ENCODE measurements at places on chromosomes 3 and 15.

GRCh38 chr3:133655731-133656515 lies 5.8 kb downstream of the TOPBP1 start:
- no peak overlapping the region for H3K4me3 ChIP-seq
- H3K27ac ChIP-seq = no peak overlapping the region
- H3K36me3 ChIP-seq = peaks cover 82% of the 10 kb centered on the region
- no peaks in the 10 kb centered on the region for H3K27me3 ChIP-seq
- no peak for DNase-seq
- H3K4me1 ChIP-seq = peaks cover 4% of the 10 kb centered on the region

- peak overlapping the region; percentile 66 for H3K4me3 ChIP-seq
- peak overlapping the region; percentile 96 for H3K27ac ChIP-seq
- H3K36me3 ChIP-seq = peaks cover 10% of the 10 kb centered on the region
- no peaks in the 10 kb centered on the region for H3K27me3 ChIP-seq
Measured at GRCh38 chr15:92901072-92901761, 1.1 kb downstream of the CHD2 start.

DNA sequence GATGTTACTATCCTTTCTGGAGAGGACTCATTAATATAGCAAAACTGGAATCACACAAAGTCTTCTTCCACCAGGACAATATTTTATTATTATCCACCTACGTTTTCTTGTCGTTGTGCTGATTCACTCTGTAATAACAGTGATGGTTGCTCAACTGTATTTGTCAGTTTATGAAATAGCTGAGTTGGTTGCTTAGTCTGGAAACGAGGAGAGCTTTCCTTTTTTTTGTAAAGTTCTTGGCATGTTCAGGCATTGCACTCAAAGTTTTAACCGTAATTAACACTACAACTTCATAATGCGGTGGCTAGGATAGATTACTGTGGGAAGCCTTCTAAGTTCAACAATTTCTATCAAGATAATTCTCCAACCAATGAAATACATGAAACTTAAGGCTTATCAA lies 131.2 kb downstream of the RAP2B start:
- no peaks in the 10 kb centered on the region for H3K36me3 ChIP-seq
- H3K4me3 ChIP-seq = no peak overlapping the region
- DNase-seq = no peak
- no peaks in the 10 kb centered on the region for H3K27me3 ChIP-seq
- H3K4me1 ChIP-seq = no peaks in the 10 kb centered on the region

- no peak overlapping the region for H3K4me3 ChIP-seq
- no peak overlapping the region for H3K27ac ChIP-seq
- no peak for DNase-seq
- H3K4me1 ChIP-seq = peaks cover 22% of the 10 kb centered on the region
Measured at GRCh38 chr3:12871404-12871983, 30.1 kb upstream of the RPL32 start.

DNA sequence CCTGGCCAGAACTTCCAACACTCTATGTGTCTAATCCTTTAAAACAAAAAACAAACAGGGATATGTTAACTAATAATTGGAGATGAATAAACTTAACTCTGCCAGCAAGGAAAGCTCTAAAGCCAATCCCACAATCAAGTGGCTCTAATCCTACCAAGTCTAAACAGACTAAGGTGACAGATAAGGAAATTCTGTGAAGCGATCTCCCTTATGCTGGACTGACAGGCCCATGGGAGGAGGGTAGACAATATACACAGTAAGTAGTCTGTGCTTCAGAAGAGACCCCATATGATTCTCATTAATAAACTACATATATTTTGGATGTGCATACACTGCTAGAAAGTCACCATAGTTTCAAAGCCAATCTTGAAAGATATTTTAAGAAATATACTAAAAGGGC lies 10.1 kb downstream of the VPS13C start:
- peak overlapping the region; percentile 33 for H3K27ac ChIP-seq
- no peak overlapping the region for H3K4me3 ChIP-seq
- no peaks in the 10 kb centered on the region for H3K27me3 ChIP-seq
- DNase-seq = no peak

DNA sequence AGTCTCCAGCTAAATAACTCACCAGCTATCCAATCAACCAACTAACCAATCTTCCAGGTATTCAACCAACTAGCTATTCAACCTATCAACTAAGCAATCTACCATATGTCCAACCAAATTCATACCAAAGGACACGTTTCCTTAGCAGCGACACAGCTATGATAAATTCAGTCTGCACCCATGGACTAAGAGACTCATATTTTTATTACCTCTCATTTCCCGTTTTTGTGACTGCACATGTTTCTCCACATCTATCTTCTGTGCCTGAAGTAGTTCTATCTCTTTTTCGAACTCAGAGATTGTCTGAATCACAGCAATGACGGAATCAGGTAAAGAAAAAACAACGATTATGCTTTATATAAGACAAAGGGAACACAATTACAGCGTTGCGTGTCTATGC lies 34.0 kb upstream of the GNB5 start:
- no peaks in the 10 kb centered on the region for H3K4me1 ChIP-seq
- H3K27ac ChIP-seq = no peak overlapping the region
- no peak for DNase-seq

DNA sequence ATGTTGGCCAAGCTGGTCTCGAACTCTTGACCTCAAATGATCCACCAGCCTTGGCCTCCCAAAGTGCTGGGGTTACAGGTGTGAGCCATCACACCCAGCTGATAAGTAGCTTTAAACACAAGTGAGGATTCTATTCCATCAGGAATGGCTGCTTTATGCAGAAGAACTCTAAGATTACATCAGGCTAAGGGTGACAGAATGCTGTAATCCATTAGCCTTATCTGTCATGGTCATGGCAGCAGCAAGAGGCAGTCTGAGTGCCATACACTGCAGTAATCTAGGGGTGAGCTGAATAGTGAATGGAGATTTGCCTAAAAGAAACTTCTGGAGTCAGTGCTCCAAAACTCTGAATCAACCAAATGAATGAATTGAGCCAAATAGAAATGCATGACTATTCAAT lies 39.6 kb downstream of the LIPC start:
- H3K36me3 ChIP-seq = no peaks in the 10 kb centered on the region
- DNase-seq = no peak
- no peak overlapping the region for H3K4me3 ChIP-seq
- peaks cover 19% of the 10 kb centered on the region for H3K4me1 ChIP-seq

- H3K4me3 ChIP-seq = no peak overlapping the region
- no peaks in the 10 kb centered on the region for H3K4me1 ChIP-seq
- no peaks in the 10 kb centered on the region for H3K36me3 ChIP-seq
- H3K27me3 ChIP-seq = no peaks in the 10 kb centered on the region
Measured at GRCh38 chr3:174120997-174121396, 723.5 kb downstream of the NLGN1 start.

- no peaks in the 10 kb centered on the region for H3K36me3 ChIP-seq
- no peak for DNase-seq
- H3K27ac ChIP-seq = no peak overlapping the region
- no peaks in the 10 kb centered on the region for H3K27me3 ChIP-seq
- H3K4me1 ChIP-seq = no peaks in the 10 kb centered on the region
- H3K4me3 ChIP-seq = no peak overlapping the region
Measured at GRCh38 chr3:112230033-112230432, 64.0 kb downstream of the SLC9C1 start.

DNA sequence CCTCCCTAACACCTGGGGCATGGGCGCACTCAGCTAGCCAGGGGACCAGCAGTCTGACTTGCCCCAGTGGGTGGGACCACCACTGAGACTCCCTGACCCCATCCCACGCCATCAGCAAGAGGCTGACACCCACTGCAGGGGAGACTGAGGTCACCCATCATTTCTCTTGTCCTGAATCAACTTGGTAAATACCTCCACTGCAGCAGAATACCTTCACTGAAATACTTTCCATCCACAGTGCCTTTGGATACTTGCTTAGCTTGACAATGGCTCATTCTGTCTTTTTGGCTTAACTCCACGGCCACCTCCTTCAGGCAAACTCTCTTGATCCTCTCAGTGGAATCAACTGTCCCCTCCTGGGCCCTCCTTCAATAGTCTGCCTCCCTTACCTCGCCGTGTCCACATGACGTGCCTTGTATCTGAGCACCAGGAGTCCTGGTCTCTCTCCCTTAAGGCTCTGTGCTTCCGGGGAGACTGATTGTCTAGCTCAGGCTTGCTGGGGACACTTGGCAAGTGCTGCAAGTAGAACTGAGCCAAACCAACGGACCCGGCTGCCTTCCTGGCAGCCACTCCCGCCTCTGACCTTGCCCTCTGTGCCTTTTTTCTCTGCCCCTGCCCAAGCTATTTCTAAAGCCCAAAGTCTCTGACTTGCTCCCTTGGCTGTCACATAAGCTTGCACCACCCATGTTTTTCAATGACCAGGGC lies 119.1 kb downstream of the ADCY5 start:
- peaks cover 18% of the 10 kb centered on the region for H3K36me3 ChIP-seq
- H3K4me3 ChIP-seq = no peak overlapping the region
- DNase-seq = no peak
- peak overlapping the region; percentile 71 for H3K27ac ChIP-seq
- H3K27me3 ChIP-seq = no peaks in the 10 kb centered on the region

Measured in stomach (tissue), 19 donors.